Uterus (tissue), 4 donors: ENCODE measurements at places on chromosomes 4 and X.

DNA sequence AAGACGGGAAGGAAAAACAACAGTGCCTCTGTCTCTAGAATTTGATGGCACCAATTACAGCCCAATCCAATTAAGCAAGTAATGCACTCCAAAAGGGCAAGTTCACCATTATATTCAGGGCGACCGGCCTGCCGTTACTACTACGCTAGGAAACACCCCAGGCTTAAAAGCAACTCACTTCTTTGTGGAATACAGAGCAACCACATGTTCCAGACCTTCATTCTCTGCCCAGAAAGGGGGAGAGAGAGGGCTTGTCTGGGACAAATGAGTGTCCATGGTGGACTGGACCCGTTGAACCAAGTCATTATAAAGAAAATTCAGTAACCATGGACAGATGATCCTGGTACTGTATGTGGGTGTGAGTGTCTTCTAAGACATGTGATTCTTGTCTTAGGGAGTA lies 1.6 kb downstream of the KDR start:
- no peak for DNase-seq
- peak overlapping the region; percentile 96 for H3K4me3 ChIP-seq
- no peaks in the 10 kb centered on the region for H3K27me3 ChIP-seq
- H3K36me3 ChIP-seq: no peaks in the 10 kb centered on the region

DNA sequence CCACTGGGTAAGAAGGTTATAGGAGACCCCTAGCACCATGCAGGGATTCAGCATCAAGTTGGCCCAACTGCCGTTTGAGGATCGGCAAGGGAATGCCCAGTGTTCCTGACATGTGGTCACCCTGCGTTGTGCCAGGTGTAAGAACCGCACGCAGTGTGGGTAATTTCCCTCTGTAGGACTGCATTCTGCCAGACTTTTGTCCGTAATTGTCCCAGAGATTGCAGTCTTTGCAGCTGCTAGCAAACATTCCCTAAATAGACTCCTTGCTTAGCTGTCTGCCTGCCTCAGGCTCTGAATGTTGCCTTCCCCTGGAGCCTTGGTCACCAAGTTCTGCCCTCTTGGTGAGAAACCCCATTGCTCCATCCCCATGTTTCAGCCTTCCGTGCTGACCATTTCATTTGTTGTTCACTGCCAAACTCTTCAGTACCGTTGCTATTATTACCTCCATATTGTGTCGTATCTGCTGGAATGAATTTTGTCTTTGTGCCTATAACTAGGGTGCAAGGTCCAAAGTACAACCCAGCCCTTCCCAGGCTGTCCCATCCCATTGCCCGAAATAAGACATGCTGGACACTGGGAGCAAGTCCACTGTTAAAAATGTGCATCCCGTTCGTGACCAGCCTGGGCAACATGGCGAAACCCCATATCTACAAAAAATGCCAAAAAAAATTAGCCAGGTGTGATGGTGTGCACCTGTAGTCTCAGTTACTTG lies 53.8 kb upstream of the USP9X start:
- no peaks in the 10 kb centered on the region for H3K27me3 ChIP-seq
- H3K27ac ChIP-seq: no peak overlapping the region
- H3K36me3 ChIP-seq: no peaks in the 10 kb centered on the region
- no peak for DNase-seq
- H3K4me1 ChIP-seq: no peaks in the 10 kb centered on the region

DNA sequence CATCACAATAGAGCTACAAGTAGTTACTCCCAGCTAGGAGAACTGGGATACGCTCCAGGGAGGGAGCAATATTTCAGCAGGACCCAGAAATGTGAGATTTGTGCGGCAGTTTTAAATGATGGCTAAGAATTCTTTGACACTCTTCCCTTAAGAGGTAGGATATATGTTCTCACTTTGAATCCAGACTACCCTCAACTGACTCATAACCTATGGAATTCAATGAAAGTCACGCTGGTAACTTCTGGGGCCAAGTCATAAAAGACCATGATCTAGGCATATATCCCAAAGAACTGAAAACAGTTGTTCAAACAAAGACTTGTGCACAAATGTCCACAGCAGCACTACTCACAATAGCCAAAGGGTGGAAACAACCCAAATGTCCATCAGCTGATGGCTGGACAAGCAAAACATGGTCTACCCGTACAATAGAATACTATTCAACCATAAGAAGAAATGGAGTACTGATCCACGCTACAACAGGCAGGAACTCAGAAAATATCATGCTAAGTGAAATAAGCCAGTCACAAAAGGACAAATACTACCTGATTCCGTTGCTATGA lies 10.5 kb downstream of the CD99L2 start:
- H3K27me3 ChIP-seq: no peaks in the 10 kb centered on the region
- H3K4me3 ChIP-seq: no peak overlapping the region
- H3K27ac ChIP-seq: no peak overlapping the region
- H3K36me3 ChIP-seq: no peaks in the 10 kb centered on the region
- DNase-seq: no peak

GRCh38 chr4:2469192-2469984 lies 482 bp downstream of the RNF4 start:
- no peak for DNase-seq
- no peaks in the 10 kb centered on the region for H3K36me3 ChIP-seq
- H3K4me1 ChIP-seq: peaks cover 8% of the 10 kb centered on the region

GRCh38 chr4:167616476-167616875 lies 382.2 kb upstream of the SPOCK3 start:
- H3K4me1 ChIP-seq: no peaks in the 10 kb centered on the region
- no peak overlapping the region for H3K27ac ChIP-seq
- H3K27me3 ChIP-seq: no peaks in the 10 kb centered on the region

- no peak for DNase-seq
- H3K27me3 ChIP-seq: no peaks in the 10 kb centered on the region
- H3K4me3 ChIP-seq: no peak overlapping the region
- H3K27ac ChIP-seq: no peak overlapping the region
These were observed 567.7 kb downstream of the KCNIP4 start for GRCh38 chr4:21380861-21381260.

- no peaks in the 10 kb centered on the region for H3K27me3 ChIP-seq
- no peak for DNase-seq
- H3K27ac ChIP-seq: no peak overlapping the region
- H3K36me3 ChIP-seq: no peaks in the 10 kb centered on the region
These were observed 112.5 kb downstream of the EIF4E start for GRCh38 chr4:98816386-98816785.

- H3K27ac ChIP-seq: no peak overlapping the region
- DNase-seq: peak; percentile 35
- no peaks in the 10 kb centered on the region for H3K4me1 ChIP-seq
- no peaks in the 10 kb centered on the region for H3K27me3 ChIP-seq
- no peaks in the 10 kb centered on the region for H3K36me3 ChIP-seq
These were observed 78.8 kb upstream of the PLAC1 start for GRCh38 chrX:134737061-134737460.

- peak overlapping the region; percentile 67 for H3K27ac ChIP-seq
- H3K4me1 ChIP-seq: no peaks in the 10 kb centered on the region
- no peaks in the 10 kb centered on the region for H3K36me3 ChIP-seq
- no peaks in the 10 kb centered on the region for H3K27me3 ChIP-seq
- peak overlapping the region; percentile 31 for H3K4me3 ChIP-seq
- DNase-seq: no peak
These were observed 303.1 kb downstream of the ARHGAP24 start for GRCh38 chr4:85777908-85778631.

DNA sequence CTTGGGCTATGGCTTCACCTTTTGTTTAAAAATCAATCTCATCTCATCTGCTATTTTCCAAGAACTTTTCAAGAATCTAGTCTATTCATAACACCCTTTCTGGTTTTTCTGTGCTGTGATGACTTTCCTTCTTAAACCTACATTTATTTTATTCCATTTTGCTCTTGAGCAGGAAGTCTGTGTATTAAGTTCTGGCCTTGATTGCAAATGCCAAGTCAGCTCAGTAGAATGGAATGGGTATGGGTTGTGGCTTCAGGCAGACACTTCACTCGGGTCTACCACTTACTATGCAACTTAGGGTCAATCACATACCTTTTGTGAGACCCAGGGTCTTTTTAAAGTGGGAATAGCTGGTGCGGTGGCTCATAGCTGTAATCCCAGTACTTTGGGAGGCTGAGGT lies 522.3 kb downstream of the TRIML1 start:
- H3K4me1 ChIP-seq: no peaks in the 10 kb centered on the region
- H3K36me3 ChIP-seq: no peaks in the 10 kb centered on the region
- H3K4me3 ChIP-seq: no peak overlapping the region

DNA sequence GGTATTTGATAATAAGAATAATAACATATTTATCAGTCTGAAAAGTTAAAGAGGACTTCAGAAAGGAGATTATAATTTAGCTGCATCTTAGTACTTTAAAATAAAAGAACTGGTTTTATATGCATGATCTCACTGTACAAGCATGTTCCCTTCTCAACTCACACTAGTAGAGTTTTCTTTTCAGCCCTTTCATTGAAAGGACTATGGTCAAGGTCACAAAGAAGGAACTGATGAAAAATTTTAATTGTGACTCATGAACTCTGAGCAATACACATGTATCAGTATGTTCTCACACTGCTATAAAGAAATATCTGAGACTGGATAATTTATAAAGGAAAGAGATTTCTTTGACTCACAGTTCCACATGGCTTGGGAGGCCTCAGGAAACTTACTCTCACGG lies 73.7 kb upstream of the NDST4 start:
- H3K4me1 ChIP-seq: no peaks in the 10 kb centered on the region
- no peak overlapping the region for H3K4me3 ChIP-seq
- no peaks in the 10 kb centered on the region for H3K36me3 ChIP-seq

DNA sequence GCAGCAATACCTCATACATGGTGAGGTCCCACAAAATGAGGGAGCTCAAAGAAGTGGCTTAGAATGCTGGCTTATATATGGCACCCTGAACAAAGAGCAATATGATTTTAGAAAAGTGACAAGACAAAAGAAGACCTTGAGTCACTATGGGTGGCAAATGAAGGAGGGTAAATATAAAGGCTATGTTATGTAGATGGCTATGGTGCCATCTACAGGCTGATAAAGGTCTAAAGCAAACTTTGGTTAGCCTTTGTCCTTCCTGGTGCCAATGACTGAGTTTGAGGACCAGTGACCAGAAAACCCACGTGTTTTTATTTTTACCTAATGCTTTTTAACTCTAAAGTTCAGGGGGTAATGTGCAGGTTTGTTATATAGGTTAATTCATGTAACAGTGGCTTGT lies 151.8 kb downstream of the CCNG2 start:
- no peaks in the 10 kb centered on the region for H3K36me3 ChIP-seq
- no peak overlapping the region for H3K4me3 ChIP-seq
- no peak for DNase-seq
- H3K4me1 ChIP-seq: no peaks in the 10 kb centered on the region

- H3K27ac ChIP-seq: no peak overlapping the region
- H3K4me1 ChIP-seq: no peaks in the 10 kb centered on the region
- H3K27me3 ChIP-seq: no peaks in the 10 kb centered on the region
- no peak for DNase-seq
These were observed 246.4 kb upstream of the SLC7A11 start for GRCh38 chr4:138488533-138488932.

- H3K4me3 ChIP-seq: peak overlapping the region; percentile 12
- DNase-seq: no peak
- no peaks in the 10 kb centered on the region for H3K36me3 ChIP-seq
- no peaks in the 10 kb centered on the region for H3K27me3 ChIP-seq
These were observed 4.9 kb downstream of the SPRY1 start for GRCh38 chr4:123401271-123402120.

- H3K4me1 ChIP-seq: no peaks in the 10 kb centered on the region
- no peak overlapping the region for H3K27ac ChIP-seq
- no peak overlapping the region for H3K4me3 ChIP-seq
- H3K27me3 ChIP-seq: no peaks in the 10 kb centered on the region
These were observed 287.1 kb downstream of the ANK2 start for GRCh38 chr4:113336556-113336955.

- H3K27me3 ChIP-seq: no peaks in the 10 kb centered on the region
- H3K27ac ChIP-seq: no peak overlapping the region
- H3K36me3 ChIP-seq: no peaks in the 10 kb centered on the region
- H3K4me1 ChIP-seq: no peaks in the 10 kb centered on the region
These were observed 17.4 kb downstream of the RTL5 start for GRCh38 chrX:72114306-72114705.

- H3K4me1 ChIP-seq: no peaks in the 10 kb centered on the region
- no peaks in the 10 kb centered on the region for H3K36me3 ChIP-seq
- no peak overlapping the region for H3K27ac ChIP-seq
- no peak for DNase-seq
- no peaks in the 10 kb centered on the region for H3K27me3 ChIP-seq
These were observed 230.1 kb upstream of the FTHL17 start for GRCh38 chrX:31301941-31302340.

- H3K4me3 ChIP-seq: no peak overlapping the region
- H3K27me3 ChIP-seq: no peaks in the 10 kb centered on the region
These were observed 68.1 kb downstream of the SORBS2 start for GRCh38 chr4:185743722-185744487.

- DNase-seq: no peak
- no peaks in the 10 kb centered on the region for H3K27me3 ChIP-seq
- no peaks in the 10 kb centered on the region for H3K4me1 ChIP-seq
- H3K36me3 ChIP-seq: no peaks in the 10 kb centered on the region
- no peak overlapping the region for H3K27ac ChIP-seq
- H3K4me3 ChIP-seq: no peak overlapping the region
These were observed 8.7 kb upstream of the FGFR3 start for GRCh38 chr4:1784395-1784788.

GRCh38 chrX:149512225-149512885 lies 7.2 kb upstream of the IDS start:
- H3K27me3 ChIP-seq: no peaks in the 10 kb centered on the region
- no peak overlapping the region for H3K4me3 ChIP-seq
- H3K4me1 ChIP-seq: no peaks in the 10 kb centered on the region
- peak; percentile 27 for DNase-seq
- H3K36me3 ChIP-seq: no peaks in the 10 kb centered on the region

DNA sequence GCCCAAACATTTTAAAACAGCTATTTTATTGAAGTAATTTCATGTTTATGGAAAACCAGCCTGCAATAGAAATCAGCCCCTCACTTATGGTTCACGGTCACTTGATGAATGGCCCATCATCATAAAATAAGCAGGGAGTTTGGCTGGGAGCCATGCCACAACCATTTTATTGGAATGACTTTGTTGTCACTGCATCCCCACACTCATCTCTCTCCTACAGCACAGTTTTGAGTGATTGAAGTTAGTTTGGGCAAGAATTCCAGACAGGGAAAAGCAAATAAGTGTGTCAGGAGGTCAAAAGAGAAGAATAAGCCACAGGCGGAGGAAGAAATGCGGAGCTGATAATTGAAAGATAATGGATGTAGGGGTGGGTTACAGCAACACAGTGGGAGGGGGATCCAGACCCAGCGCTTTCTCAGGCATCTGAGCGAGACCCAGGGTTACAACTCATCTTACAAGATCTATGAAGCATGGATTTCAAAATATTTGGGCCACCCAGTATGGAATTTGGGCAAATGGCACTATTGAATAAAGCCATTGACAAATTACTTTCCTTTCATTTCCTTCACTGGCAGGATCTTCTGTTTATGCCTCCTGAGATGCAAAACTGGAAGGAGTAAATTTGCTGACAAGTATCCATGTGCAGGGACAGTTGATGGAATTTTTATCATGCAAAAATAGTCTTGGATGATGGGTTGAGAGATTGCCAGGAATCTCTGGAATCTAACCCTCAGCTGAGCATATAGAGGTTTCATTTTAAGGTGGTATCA lies 100.8 kb downstream of the SHROOM3 start:
- H3K27me3 ChIP-seq: no peaks in the 10 kb centered on the region
- no peaks in the 10 kb centered on the region for H3K4me1 ChIP-seq
- DNase-seq: no peak
- no peak overlapping the region for H3K4me3 ChIP-seq
- no peak overlapping the region for H3K27ac ChIP-seq
